ENCODE measurements at places on chromosomes 3 and 15.
A peak's percentile ranks its signal among the peaks of the same experiment; 100 is the strongest.

DNA sequence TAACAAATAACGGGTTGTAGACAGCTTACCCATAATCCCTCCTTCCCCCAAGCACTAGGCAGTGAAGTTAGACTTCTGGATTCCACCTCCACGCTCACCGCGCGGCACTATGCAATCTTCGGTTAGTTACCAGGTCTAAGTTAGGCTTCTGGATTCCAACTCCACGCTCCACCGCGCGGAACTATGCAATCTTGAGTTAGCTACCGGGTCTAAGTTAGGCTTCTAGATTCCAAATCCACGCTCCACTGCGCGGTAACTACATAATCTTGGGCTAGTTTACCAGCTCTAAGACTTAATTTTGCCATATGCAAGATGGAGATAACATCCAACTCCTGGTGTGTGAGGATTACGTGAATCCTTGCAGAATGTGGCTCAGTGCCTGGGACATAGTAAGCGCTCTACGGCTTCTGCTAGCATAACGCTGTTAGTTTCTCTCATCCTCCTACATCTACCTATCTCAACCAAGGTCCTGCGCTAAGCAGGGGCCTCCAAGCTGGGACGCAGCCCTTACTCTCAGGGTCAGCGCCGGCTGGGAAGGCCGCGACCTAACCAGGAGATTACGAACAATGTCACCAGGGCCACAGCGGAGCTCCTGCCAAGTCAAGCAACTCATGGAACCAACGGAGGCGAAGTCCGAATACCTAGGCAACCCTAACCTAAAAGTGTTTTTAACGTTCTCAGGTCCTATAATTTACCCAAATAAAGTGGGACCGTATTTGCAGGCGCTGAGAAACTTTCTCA is 497 bp upstream of the RPLP1 start:
- peak; percentile 36 for DNase-seq

- DNase-seq = no peak
Observed at GRCh38 chr3:9897408-9898372, 5.0 kb upstream of the IL17RE start.

- no peak for DNase-seq
Observed at GRCh38 chr15:72375501-72375845, 341 bp downstream of the HEXA start.

DNA sequence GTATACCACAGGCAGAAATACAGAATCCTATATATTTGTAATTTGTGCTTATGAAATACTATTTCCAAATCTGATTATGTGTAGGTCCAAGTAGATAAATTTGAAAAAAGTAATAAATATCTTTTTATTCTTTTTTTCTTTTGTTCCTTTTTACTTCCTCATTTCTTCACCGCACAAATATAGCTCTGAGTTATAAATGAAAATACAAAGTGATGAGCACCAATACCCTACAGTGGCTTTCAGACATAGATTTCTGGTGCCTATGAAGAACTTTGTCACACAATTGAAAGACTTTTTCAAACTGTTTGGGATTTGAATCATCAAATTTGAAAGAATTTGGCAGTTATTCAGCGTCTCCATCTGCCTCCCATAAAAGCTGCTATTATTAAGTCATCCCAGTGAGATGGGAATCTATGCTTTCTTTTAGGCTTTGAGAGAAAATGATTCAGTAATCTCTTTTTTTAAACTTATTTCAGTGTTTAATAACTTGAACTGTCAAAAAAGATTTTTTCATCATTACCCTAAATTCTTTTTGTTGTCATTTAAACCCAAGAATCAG is 363.6 kb upstream of the GOLIM4 start:
- no peak for DNase-seq

GRCh38 chr3:193991666-193992424 is 144.1 kb upstream of the HES1 start:
- no peak for DNase-seq

- DNase-seq = no peak
Observed at GRCh38 chr3:197135212-197135611, 105.6 kb upstream of the MELTF start.

DNA sequence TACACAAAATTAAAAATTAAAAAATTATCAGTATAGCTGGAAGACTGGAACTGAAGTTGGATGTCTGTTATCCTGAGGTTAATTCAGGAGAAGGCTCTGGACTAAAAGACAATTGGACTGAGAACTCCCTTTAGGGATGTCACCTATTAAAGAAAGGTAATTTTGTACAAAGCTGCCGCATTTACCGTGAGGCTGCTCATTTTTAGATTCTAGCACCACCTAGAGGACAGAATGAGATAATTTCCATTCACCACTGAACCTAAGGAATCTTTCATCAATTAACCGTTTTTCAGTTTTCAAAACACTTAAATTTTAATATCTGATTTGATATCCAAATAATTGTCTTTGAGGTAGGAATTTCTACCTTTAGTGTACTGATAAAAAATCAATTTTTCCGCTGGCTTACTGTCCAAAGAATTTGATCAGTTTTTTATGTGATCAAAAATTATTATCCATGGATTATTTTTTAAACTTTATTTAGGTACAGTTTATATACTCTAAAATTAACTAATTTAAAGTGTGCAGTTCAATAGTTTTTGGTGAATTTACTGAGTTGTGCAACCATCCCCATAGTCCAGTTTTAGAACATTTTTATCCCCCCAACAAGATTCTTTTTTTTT is 106.7 kb upstream of the TNIK start:
- DNase-seq = peak; percentile 57

DNA sequence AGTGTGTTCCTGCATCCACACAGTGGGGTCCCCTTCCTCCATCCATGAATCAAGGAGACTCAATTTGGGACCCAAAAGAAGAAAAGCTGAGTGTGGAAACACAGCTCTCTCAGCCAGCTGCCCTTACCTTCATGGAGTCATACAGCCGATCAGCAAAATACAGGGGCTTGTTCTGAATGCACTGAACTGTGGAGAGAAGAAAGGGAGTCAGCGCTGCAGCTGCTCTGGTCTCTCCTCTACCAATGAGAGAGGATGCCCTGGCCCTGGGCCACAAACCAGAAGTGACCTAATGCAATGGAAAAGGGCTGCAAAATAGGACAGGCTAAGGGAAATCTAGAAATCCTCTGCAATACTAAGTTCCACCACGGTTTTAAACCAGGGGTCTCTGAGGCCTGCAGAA is 46.7 kb downstream of the ANXA2 start:
- no peak for DNase-seq

DNA sequence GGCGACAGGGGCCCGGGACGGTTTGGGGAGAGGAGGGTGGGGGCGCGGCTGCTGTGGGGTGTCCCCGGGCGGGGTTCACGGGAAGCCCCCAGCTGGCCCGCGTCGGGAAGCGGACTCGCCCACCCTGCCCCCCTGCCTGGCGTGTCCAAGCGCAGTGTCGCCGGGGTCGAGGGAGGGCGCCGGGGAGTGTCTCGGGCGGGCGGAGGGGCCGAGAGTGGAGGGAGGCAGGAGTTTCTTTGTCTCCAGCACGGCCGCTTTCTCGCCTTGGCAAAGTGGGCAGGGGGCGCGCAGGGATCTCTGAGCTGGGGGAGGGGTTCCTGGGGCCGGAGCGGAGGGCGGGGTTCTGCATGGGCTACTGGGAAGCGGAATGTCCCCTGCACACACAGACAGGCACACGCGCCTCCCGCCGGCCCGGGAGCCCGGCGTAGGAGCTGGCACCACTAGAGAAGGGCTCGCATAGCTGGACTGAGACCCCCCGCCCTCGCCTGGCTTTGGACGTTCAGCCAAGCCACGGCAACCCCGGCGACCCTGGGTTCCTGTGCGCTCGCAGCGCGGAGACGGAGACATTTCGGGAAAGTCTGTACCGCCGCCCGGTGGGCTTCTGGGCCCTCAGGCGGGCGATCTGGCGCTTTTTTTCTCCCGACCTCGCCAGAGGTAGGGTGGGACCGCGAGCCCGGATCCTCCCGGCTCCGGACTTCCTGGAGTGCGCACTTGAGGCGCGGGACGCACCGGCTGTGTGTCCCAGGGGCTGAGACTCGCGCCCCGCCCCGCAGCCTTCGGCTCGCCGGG is 822 bp downstream of the ST8SIA2 start:
- no peak for DNase-seq

DNA sequence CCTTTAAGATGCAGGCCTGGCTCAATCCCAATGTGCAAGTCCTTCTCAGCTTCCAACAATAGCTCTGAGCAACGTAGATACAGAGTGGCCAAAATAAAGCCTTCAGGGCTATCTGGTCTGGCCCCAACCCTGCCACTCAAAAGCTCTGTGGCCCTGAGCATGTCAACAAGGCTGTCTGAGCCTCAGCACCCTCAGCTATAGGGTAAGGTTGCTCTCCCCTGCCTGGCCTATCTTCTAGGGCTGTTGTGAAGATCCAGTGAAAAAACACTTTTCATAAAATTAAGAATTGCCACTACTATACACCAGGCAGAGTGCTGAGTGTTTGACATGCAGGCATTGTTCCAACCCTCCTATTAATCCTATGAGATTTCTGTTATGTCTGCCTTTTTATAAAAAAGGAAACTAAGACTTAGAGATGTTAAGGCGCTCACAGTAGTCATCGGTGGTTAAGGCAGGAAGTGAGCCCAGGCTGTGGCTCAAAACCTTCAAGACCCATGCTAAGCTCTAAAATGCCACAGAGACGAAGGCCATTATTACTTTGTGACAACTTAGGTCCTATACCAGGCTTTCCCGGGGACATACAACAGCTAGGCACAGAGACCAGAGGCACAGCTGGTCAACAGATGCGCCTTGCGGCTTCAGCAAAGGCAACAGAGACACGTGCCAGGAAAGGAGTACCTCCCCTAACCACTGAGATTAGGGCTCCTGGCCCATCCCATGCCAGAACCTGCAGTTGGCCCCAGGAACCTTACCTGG is 5.1 kb downstream of the POLG start:
- DNase-seq = no peak

DNA sequence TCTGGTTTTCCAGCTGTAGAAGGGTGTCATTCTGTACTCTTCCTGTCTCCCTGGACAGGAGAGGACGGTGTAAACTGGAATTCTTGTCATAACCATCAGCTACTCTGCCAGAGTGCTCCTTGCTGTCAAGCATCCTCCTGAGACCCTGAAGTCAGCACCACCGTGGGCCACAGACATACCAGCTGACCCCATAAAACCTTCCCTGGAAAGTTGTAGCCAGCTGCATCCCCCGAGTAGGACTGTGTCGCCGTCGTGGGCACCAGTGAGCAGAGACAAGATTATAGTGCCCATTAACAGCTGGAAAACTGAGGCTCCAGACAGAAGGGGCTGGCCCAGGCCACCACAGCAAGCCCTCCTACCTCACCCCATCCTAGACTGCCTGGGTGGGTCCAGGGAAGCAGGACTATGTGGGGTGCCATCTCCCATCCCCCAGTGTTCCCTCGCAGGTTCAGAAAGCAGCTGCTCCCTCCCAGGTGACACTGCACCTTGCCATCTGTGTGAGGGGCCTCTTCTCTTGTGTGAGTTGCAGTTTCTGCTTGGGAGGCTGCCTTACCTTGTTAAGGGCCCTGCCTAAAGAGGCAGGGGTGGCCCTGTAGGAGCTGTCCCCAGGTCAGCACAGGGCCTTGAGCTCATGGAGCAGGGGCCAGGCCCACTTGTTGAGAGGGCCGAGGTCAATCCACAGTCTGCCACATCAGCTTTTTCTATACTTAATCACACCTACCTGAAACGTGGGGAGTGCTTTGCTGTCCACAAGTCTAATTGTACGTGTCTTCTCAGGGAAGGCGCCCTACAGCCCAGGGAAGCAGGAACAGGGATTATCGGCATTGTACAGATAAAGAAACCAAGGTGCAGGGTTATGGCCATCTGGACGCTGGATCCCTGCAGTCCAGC is 191.9 kb upstream of the LINGO1 start:
- no peak for DNase-seq
